ENCODE measurements at places on chromosomes 13 and 19.

DNA sequence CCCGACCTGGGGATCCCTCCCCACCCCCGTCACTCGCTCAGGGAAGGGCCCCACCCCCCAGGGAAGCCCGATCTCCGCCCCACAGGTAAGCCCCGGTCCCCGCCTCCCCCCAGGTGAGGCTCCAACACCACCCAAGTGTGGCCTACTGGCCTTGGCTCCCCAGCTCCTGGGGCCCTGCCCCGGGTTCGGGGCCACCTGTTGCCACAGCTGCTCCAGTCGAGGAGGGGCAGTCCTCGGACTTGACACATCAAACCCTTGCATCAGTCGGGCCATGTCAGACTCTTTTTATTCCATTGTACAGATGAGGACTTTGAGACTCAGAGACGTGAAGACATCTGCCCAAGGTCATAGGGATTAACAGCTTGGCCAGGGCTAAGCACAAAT is 512 bp downstream of the CC2D1A start:
- DNase-seq, result peak; percentile 37

GRCh38 chr19:35528218-35529038 is at the start of gene SBSN:
Gene SBSN (minus strand): TSS chr19:35528311. CDS start chr19:35528281, 30 bp downstream.
- DNase-seq, result peak; percentile 51

GRCh38 chr19:12675940-12676339 is 5.7 kb downstream of the DHPS start:
- DNase-seq, result no peak

GRCh38 chr19:18110609-18111232 is 13.1 kb downstream of the MAST3 start:
- no peak for DNase-seq

DNA sequence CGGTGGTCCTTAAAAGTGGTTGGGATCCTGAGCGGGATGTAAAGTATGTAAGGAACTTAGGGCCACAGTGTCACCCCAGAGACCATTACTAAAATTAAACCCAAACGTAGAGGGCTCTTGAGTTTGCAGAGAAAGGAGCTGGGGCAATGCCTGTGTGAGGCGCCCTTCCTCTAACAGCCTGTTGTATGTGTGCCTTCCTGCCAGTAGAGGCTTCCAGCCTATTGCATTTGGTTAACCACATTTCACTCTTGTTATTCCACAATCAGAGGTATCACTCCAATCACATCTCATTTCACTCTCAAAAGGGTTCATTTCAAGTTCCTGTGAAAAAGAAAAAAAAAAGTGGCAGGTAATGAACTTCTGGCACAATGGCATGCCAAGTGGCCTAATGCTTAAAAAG is 29.4 kb downstream of the DIAPH3 start:
- DNase-seq, result no peak

DNA sequence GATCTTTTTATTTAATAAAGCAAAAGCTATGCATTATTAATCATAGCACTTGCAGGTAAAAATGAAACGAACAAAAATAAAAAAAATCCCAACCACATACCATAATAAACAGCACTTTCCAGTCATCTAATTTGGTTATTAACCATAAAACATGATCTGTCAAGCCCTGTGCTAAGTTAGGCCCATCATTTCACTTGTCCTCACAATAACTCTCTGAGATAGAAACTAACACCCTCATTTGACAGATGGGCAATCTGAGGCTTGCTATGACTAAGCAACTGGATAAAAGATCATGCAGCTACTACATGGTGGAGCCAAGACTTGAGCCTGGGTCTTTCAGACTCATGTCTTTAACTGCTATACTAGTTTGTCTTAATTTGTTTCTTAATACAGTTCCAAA is 21.8 kb downstream of the PROSER1 start:
- DNase-seq, result no peak

GRCh38 chr19:36686365-36687213 is 823 bp upstream of the ZNF567 start:
- no peak for DNase-seq

DNA sequence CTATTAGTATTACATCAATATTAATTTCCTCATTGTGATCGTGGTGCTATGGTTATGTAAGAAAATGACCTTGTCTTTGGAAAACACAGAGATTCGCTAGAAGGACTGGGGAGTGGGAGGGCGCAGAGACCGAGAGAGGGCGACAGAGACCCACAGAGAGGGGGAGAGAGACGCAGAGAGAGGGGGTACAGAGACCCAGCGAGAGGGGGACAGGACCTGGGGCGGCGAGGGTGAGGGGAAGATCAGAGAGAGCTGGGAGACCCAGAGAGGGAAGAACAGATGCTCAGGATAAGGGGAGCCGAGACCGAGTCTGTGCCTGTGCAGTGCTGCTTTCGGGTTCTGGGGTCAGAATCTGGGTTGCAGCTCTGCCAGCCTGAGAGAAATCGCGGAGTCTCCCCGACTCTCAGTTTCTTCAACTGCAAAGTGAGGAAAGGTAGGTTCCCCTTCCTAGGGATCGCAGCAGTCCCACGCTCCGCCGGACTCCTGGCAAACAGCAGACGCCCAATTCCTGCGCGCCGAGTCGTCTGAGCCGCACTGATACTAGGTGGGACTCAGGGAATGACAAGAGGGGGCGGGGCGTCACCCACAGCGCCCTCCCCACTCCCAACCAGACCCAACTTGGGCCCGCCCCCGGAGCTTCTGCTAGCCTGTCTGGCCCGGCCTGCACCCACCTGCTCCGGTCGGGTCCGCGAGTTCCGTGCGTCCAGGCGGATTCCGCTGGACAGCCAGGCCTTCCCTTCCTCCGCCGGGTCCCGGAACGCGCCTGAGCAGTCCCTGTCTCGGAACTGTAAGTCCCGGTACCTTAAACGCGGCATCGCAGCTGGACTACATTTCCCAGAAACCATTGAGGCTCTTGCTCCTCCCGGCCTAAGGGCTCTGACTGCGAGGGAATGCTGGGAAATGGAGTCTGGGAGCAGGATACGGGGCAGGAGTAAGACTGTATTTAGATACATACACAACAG is 15.3 kb downstream of the IZUMO2 start:
- DNase-seq, result peak; percentile 71

- DNase-seq, result no peak
Measured at GRCh38 chr19:1007399-1008251, 7.4 kb downstream of the GRIN3B start.

DNA sequence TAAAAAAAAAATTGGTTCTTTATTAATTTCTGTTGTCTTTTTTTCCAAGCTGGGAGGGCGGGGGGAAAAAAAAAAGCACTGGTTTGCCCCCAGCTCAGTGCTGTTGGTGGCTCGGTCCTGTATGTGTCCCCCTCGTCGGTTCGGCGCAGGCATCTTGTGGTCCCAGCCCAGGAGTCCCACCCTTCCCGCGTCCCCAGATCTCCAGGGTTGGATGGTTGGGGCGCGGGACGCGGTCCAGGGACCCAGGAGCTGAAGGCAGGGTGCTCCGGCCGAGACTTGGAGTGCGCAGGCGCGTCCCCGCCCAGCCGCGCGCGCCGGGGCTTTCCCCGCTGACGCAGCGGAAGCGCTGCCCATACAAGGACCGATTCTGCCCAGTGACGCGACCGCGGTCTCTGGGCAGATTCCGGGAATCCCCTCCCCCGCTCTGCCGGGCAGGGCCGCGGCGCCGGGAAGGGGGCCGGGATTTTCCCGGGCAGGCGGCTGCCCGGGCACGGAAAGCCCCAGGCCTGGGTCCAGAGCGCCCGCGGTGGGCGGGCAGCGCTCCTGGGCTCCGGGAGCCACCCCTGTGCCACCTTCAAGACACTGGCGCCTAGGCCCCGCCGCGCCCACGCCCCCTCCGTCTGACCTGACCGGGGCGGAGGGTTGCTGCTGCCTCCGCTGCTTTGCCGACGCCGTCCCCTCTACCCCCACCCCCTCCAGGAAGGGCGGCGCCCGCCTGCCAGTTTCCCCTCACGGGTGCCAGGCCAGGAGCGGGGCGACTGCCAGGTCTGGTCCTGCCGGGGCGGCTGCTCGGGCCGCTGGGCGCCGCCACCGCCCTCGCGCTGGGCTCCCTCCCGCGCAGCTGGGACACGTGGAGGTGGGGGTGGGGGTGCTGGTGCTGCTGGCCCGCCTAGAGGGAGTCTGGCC is 2.3 kb downstream of the JUNB start:
- peak; percentile 95 for DNase-seq

GRCh38 chr13:29270271-29270985 is 325.1 kb downstream of the SLC7A1 start:
- DNase-seq, result no peak

GRCh38 chr19:8334458-8335342 is 8.4 kb downstream of the KANK3 start:
- DNase-seq, result peak; percentile 60

Data from inflammatory macrophage treated with lipopolysaccharide for 4 hours (primary cell).